ENCODE measurements at places on chromosomes 6 and 20.

GRCh38 chr20:56395166-56395565 is 2.7 kb downstream of the CSTF1 start:
- no peak for DNase-seq

- no peak for DNase-seq
Measured at GRCh38 chr6:7124114-7124513, 16.4 kb downstream of the RREB1 start.

- no peak for DNase-seq
Measured at GRCh38 chr6:64589961-64590360, 954.4 kb downstream of the PHF3 start.

DNA sequence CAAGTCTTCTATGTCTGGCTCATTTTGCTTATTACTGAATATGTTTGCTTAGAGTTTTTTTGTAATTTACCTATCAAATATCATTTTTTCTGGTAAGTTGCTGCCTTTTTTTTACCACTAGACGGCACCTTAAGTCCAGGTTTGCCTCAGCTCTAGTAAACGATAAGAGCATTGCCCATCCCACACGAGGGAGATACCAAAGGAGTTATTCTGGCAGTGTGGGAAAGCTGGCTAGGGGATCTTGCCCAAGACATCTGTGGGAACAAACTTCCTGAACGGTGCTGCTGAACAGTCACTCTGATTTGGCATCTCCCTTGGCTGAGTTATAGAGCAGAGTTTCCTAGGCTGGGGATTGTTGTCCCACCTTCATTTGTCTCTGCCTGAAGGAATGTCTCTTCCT is 306.4 kb downstream of the COL12A1 start:
- no peak for DNase-seq

GRCh38 chr6:83258517-83258916 is 65.4 kb downstream of the RWDD2A start:
- DNase-seq, result no peak

DNA sequence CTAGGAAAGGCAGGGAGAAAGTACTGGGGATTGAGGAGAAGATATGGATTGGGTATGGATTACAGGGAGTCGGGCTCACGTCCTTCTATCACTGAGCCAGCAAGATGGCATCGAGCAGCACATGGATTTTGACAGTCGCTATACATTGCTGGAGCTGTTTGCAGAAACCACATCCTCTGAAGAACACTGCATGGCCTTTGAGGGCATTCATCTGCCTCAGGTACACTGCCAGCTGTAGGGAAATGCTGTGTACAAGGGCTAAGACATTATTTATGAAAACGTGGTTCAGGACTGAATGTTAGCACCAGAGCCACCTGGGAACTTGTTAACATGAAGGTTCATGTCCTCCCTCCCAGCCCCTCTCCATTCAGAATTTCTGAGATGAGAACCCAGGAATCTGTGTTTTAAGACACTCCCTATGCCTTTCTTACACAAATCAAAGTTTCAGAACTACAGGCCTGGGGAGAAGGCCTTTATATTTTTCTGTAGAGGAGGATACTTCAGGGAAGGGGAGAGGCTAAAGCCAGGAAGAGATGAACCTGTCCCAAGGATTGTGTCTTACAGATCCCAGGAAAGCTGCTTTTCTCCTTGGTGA is 3.5 kb downstream of the CUL9 start:
- no peak for DNase-seq

DNA sequence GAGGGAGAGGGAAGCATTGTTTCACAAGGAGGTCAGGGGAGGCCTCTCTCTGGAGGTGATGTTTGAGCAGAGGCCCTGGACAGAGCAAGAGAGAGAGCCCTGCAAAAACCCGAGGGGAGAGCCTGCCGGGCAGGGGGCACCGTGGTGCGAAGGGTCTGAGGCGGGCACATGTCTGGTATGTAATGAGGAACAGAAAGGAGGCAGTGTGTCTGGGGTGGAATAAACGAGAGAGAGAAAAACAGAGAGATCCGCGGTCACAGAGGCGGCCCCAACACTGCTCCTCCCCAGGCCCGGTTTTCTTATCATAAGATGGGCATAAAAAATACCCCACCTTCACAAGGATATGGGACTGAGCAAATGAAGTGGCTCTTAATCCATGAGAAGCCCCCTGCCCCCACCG is 119.2 kb downstream of the PREX1 start:
- DNase-seq, result no peak

- DNase-seq, result peak; percentile 33
Measured at GRCh38 chr20:31894980-31895675, 24.7 kb downstream of the TTLL9 start.

DNA sequence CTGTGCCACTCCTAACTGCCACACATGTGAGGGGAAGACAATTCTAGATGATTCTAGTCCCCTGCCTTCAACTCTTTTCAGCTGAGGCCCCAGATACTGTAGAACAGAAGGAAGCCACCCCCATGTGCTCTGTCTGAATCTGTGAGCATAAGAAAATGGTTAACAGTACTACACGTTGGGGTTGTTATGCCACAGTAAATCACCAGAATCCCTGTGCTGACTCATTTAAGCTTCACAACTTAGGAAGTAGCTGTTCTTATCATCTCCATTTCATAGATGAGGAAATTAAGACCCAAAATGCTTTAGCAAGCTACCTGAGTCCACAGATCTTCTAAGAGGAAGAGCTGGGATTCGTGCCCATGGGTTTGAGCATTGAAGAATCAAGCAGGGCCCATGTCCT is 27.4 kb upstream of the SCRT2 start:
- no peak for DNase-seq

- no peak for DNase-seq
Measured at GRCh38 chr6:13406781-13407180, 78.4 kb upstream of the TBC1D7 start.
